Muscle of leg (tissue), 16 donors: ENCODE measurements at places on chromosomes 5 and 9.
A peak's percentile ranks its signal among the peaks of the same experiment; 100 is the strongest.

DNA sequence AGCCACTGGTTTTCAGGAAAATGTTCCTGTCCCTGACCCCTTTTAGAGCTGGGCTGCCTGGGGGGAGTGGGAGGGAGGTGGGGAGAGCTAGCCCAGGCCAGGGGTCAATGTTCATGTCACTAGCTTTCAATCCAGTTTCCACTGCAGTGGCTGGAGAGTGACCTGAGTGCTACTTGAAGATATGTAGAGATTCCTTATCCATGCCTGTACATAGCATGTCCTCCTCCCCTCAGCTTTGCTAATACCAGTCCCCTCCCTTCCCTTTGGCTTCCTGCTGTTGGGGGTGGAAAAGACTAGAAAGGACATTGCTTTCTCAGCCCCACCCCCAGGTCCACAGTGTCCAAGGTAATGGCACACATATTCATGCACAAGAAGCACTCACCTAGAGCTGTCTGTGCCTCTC is 7.8 kb downstream of the DNAJB5 start:
- H3K36me3 ChIP-seq: peaks cover 29% of the 10 kb centered on the region
- no peak overlapping the region for H3K4me3 ChIP-seq
- peaks cover 47% of the 10 kb centered on the region for H3K4me1 ChIP-seq
- no peak overlapping the region for H3K27ac ChIP-seq
- no peak for DNase-seq

- peaks cover 7% of the 10 kb centered on the region for H3K4me1 ChIP-seq
- no peak for DNase-seq
- no peak overlapping the region for H3K27ac ChIP-seq
- no peaks in the 10 kb centered on the region for H3K36me3 ChIP-seq
Measured at GRCh38 chr5:17127743-17128231, 89.6 kb upstream of the BASP1 start.

GRCh38 chr9:95855961-95856360 is 19.5 kb upstream of the ERCC6L2 start:
- no peak overlapping the region for H3K27ac ChIP-seq
- H3K4me1 ChIP-seq: peaks cover 15% of the 10 kb centered on the region
- no peaks in the 10 kb centered on the region for H3K27me3 ChIP-seq
- H3K36me3 ChIP-seq: no peaks in the 10 kb centered on the region
- no peak for DNase-seq
- no peak overlapping the region for H3K4me3 ChIP-seq

GRCh38 chr9:109912726-109913460 is 132.9 kb downstream of the PALM2AKAP2 start:
- peak; percentile 44 for DNase-seq
- H3K4me1 ChIP-seq: peaks cover 34% of the 10 kb centered on the region
- peak overlapping the region; percentile 77 for H3K27ac ChIP-seq

DNA sequence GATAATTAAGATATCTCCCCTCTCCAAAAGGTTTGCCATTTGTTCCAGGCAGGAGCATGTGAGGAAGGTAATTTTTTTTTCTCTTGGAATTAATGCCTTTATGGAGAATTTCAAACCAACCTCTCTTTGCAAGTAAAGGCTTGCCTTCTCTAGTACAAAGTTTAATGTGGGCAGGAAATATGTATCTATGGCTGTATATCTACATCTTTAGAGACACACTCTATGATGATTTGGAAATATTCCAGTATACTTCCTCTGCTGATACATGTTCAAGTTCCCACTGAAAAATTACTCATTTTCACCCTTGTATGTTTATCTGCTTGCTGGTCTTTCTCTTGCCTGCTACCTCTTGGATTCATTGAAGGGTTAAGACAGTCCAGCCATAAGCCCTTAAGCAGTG is 83.5 kb upstream of the SEMA6A start:
- no peaks in the 10 kb centered on the region for H3K36me3 ChIP-seq
- no peak overlapping the region for H3K27ac ChIP-seq
- no peaks in the 10 kb centered on the region for H3K27me3 ChIP-seq

- H3K36me3 ChIP-seq: no peaks in the 10 kb centered on the region
- H3K27me3 ChIP-seq: no peaks in the 10 kb centered on the region
- H3K4me3 ChIP-seq: peak overlapping the region; percentile 19
Measured at GRCh38 chr9:76651119-76651705, 113.0 kb upstream of the PCA3 start.

DNA sequence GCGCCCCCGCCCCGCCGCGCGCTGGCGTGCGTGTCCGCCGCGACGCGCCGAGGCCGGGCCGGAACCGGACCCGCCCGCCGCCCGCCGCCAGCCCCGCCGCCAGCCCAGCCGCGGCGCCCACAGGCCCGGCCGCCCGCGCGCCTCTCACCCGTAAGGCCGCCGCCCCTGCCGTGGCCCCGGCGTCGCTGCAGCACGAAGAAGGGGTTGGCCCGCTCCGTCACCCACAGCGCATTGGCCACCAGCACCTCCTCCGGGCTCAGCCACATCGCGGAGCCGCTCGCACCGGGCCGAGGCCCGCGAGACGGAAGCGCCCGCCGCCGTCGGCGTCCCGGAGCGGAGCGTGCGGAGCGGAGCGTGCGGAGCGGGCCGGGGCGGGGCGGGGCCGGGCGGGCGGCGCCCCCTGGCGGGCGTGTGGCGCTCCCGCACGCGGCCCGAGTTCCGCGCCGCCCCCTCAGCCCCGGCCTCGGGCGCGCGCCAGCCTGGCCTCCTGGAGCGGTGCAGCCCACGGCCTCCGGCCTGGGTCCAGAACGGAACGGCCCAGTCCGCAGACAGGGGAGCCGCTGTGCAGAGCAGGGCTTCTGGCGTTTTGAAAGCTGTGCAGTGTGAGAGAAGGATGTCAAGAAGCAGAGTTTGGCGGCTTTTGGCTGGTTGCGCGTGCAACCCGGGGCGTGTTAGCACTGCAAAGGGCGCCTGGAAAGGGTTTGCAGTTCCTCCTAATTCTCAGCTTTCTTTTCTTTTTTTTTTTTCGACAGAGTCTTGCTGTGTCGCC is at the start of gene TBC1D9B:
TSS of gene TBC1D9B (minus strand) at position 342 of the 769 bp plus-strand sequence. CDS start at position 266, 76 bp downstream.
- peak within 1 kb of the TSS; percentile 42 for H3K27ac ChIP-seq
- no peaks in the 10 kb centered on the region for H3K27me3 ChIP-seq
- H3K4me3 ChIP-seq: peak within 1 kb of the TSS; percentile 67
- peaks cover 21% of the 10 kb centered on the region for H3K4me1 ChIP-seq
